ENCODE measurements at places on chromosomes 12 and 14.

- no peak for DNase-seq
Observed at GRCh38 chr12:112559784-112560183, 141.0 kb downstream of the PTPN11 start.

GRCh38 chr14:55581342-55581771, 1.4 kb downstream of the KTN1 start:
- no peak for DNase-seq

DNA sequence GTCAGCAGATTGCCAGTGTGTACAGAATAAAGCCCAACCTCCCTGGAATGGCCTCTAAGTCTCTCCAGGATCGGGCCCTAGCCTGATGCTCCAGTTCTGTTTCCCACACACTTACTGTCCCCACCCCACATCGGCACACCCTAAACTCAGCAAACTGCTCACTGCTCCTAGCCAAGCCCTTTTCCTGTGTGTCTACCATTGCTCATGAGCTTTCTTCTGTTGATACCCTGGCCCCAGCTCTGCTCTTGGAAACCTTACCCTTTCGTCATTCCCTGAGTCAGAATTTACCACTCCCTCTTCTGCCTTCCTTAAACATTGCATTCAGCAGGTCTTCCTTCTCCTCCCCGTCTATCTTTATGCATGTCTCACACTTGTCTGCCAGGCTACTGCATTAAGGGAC, 158.9 kb downstream of the TMX1 start:
- DNase-seq: no peak

GRCh38 chr14:25116607-25117006, 66.7 kb upstream of the STXBP6 start:
- DNase-seq: no peak

DNA sequence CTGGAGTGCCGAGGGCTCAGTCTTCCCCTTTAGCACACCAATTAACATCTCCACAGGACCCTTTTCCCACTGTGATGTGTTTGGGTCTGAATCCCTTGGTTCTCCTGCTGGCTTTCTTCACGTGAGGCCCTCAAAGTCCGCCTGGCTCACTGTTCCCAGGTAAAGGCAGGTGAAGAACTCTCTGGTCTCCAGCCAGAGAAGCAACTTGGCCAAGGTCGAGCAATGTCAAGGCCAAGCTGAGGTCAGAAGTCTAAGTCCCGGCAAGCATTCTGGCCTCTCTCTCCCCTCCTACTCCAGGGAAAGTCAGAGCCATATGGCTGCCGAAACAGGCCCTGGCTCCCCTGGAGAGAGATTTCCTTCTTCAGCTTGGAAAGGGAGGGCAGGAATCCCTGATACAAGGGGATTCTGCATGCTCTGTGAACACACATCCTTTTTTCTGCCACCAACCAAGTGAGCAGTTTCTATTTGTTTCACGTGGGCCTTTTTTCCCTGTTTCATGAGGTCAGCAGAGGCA, 61.4 kb upstream of the ESRRB start:
- no peak for DNase-seq

GRCh38 chr14:99321955-99322730, 50.1 kb upstream of the BCL11B start:
- no peak for DNase-seq

GRCh38 chr14:33414041-33414440, 475.4 kb downstream of the NPAS3 start:
- DNase-seq: no peak

DNA sequence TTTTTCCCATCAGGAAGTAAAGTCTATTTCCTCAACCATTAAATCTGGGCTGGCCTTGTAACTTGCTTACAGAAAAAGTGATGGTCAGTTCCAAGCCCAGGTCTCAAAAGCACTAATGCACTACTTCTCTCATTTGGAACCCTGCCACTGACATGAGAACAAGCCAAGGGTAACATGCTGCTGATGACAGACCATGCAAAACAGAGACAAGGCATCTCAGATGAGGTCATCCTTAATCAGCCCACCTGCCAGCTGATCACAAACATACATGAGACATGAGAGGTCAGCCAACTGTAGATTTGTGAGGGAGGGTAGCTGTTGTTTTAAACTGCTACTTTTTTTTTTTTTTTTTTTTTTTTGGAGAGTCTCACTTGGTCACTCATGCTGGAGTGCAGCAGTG, 16.2 kb downstream of the TWF1 start:
- no peak for DNase-seq

All from activated T-helper 9 cell treated with anti-CD3 and anti-CD28 coated beads, Interleukin-2, amount 50 U/mL, for 16 hours (primary cell).